Stimulated activated CD8-positive, alpha-beta memory T cell treated with anti-CD3 and anti-CD28 coated beads, Interleukin-7, amount 100 ng/mL, for 4 hours (primary cell): ENCODE measurements at places on chromosomes 6 and 20.

GRCh38 chr20:12570371-12570770 lies 438.4 kb upstream of the SPTLC3 start:
- DNase-seq, result no peak

GRCh38 chr6:80250391-80250997 lies 144.0 kb downstream of the BCKDHB start:
- DNase-seq, result no peak

DNA sequence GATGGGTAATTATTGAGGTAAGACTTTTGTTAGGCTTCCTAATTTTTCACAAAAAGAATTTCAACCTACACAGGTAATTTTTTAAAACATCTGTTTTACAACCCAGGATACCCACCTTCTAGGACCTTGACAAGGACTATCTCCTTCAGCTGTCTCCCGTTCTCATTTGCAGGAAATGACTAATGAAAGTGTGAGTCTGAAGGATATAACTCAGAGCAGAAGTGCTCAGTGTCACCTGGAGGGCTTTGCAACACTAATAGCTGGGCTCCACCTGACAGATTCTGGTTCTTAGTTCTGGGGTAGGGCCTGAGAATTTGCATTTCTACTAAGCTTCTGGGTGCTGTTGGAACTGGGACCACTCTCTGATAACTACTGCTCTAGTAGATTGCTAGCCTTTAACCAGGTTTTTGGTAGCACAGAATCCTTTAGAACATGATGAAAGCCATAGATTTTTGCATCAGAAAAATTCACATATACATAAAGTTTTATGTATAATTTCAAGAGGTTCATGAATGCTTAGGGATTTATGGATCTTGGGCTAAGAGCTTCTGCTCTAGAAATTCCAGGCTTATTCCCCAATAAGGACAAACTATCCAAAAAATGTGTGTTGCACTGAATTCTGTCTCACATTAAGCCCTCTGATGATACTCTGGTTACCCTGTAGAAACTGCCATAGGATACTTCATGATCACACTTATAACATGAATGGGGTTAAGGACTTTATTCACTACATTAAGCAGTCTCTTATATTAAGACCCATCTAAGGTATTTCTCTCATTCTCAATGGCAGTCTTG lies 30.3 kb downstream of the AK9 start:
- DNase-seq, result no peak

DNA sequence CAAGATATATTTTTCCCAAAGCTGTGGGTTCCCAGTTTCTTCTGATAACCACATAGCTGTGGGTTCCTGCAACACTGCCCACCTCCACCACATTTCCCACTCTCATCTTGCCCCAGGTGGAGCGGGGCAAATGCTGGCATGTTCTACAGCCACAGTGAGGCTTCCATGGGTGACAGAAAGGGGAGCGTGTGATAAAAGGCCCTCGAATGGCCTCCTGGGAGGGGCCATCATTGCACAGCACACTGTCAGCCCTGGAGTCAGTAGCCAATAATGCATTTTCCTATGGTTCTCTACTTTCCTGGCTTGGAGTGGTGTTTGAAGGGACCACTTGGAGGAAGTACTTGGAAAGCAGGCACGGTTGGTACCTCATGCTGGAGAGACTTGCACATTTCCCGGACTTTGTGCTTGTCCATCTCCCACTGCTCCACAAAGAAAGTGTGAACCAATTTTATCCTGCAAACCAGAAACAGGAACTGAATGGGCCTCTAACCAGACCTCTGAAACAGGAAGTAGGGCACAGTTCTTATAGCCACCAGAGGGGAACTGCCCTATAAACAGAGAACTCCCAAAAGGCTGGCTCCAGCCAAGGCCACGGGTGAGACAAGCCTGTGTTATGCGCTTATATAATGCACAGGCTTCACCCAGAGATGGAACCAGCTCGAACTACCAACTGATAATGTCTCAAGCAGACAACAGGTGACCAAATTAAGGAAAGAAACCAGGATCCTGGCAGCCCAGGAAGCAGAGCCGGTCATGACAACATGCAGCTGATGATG lies 8.6 kb downstream of the MAP3K5 start:
- DNase-seq, result no peak

- no peak for DNase-seq
Observed at GRCh38 chr20:6765469-6766058, 1.9 kb upstream of the BMP2 start.

DNA sequence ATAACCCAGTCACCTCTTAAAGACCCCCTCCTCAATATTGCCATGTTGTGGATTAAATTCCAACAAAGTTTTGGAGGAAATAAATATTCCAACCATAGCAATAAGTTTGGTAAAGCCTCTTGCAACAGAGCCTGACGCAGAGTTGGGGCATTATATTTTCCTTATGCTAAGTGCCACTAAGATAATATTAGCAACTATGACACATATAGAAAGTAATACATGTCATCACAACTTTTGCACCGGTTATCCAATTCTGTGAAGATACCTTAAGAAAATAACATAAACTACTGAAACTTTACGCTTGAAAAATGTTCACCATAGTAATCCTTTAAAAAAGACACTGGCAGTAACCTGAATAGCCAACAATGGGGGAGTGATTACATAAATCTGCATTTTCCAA lies 52.2 kb upstream of the TRERF1 start:
- no peak for DNase-seq

DNA sequence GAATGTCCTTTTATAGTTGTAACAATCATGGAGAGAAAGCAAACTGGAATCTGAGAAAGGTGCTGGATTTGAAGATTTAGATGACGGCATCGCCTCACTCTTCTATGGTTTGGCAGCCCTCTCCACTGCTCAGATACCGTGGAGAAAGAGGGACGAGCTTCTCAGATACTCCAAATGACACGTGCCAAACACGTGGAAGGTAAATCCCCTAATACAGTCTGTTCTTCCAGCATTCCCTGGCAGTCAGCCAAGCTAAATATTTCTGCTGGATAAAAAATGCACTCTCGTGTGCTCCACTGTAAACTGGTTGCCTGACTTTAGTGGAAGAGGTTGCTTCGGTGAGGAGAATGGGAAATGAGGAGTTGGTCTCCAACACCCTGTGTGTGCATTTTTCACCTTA lies 16.7 kb upstream of the PRDM1 start:
- no peak for DNase-seq

DNA sequence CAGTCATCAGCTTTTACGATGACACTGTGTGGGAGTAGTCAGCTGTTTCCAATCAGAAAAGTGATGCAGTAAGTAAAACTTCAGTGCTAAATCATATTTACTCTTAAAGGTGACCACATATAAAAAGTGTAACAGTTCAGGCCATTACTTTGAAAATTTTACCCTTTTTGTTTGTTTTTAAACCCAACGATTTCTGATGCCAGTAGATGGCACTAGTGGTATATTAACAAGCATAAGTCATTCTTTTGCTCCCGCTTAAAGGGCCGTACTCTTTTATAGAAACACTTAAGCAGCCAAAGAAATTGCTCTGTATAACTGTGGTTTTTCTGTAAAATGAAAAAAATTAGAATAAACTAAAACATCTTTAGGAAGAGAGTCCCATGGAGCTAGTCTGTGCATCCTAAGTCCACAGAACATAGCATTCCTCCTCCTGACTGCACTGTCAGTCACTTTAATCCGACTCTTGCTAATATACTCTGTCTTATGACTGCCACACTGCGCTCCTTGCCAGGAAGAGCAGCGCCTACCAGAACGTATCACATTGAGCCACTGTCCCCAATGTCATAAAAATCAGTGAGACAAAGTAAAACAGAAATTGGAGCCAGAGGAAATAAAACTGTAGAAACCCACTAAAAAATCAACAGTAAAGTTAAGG lies 25.0 kb downstream of the HEBP2 start:
- DNase-seq, result no peak

GRCh38 chr6:127457456-127458064 lies 1.6 kb downstream of the KIAA0408 start:
- DNase-seq, result no peak

DNA sequence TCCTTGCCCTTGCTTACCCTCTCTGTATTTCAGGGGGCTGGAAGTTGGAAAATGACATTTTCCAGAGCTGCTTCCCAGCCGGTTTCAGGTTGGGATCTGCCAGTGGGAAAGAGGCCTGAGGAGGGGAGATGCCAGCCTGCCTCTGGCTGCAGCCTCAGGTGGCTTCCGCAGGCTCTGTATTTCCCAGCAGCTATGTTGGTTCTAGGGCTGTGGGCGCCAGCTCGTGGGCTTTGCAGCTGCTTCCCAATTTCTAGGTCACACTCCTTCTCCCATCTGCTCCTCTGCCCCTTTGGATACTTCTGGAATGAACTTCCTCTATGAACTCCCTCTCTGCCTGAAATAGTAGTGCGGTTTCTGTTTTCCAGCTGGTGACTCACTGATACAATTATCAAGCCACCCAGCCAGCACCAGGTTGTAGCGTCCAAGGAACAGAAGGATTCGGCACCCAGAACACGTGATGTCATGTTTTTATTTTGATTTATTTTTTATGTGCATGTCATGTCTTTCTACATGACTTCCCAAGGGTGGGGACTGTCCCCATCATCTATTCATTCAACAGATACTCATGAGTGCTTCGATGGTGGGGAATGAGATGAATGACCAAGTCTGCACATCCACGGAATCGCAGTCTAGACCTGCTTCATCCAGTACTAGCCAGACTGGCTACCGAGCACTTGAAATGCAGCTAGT lies 38.0 kb downstream of the TGM2 start:
- DNase-seq, result no peak

DNA sequence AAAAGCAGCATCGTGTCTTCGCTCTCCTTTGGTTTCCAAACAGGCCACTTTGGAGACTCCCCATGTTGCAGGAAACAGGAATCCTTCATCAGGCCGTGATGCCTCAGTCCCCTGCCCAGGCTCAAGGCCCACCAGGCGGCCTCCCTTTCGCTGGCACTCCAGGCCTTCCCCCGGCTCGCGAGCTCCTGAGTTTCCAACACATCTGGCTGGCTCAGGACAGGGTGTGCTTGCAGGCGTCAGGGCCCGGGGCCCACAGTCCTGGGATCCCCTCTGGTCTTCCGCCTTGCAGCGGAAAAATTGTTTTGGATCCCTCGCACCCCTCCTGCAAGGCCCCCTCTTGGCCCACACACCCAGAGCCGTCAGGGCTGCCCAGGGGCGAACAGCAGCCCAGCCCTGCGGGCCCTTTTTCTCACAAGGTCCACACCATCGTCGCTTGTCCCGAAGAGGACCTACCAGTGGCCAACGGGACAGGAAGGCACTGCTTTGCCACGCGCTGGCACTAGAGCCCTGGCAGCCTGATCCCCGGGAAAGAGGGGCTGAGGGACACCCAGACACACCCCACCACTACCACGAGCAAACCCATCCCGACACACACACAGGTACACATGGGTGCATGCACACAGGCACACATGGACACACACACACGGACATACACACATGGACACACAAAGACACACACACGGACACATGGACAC lies 1930.9 kb upstream of the DEFB115 start:
- DNase-seq, result no peak

- DNase-seq, result no peak
Observed at GRCh38 chr20:38357653-38358207, 11.4 kb downstream of the LBP start.

DNA sequence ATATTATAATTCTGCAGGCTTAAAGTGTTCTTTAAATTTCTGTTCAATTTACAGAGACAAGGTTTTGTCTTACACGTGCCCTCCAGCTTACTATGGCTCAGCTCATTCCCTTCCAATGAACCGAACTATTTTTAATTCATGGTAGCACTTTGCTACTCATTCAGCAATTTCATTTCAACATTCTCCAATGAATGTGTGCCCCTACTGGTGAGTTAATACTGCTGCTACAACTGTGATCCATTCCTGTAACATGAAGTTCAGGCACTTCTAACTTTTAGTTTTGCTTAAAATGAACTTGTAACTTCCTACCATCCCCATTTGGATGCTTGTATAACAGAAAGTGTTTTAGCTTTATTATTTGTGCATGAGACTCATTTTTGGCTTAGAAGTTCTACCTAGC lies 99.7 kb downstream of the F13A1 start:
- DNase-seq, result no peak

- no peak for DNase-seq
Observed at GRCh38 chr6:11035616-11036350, 8.3 kb downstream of the ELOVL2 start.

- DNase-seq, result no peak
Observed at GRCh38 chr6:107656401-107656800, 166.5 kb downstream of the SOBP start.

GRCh38 chr6:45421709-45422502 lies 44.2 kb upstream of the SUPT3H start:
- no peak for DNase-seq
